ENCODE measurements at places on chromosomes 3 and 15.

DNA sequence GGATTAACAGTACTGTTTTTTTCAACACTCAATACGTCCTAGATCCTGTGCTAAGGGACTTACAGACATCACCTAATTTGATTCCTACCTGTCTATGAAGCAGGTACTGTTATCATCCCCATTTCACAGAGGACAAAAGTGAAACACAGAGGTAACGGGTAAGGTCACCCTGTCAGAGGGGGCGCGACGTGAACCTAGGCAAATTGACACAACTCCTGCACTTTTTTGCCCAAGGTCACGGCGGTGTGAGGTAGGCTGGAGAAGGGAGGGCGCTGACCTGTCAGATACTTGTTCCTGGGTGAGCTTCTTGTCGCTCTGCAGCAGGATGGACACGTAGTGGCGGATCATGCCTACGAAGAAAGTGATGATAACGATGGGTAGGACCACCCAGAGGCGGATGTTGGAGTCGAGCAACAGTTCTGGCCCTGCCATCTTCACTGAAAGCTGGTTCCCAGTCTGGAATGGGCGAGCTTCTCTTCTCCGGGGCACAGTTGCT, 363 bp downstream of the EMC3 start:
- DNase-seq = no peak

DNA sequence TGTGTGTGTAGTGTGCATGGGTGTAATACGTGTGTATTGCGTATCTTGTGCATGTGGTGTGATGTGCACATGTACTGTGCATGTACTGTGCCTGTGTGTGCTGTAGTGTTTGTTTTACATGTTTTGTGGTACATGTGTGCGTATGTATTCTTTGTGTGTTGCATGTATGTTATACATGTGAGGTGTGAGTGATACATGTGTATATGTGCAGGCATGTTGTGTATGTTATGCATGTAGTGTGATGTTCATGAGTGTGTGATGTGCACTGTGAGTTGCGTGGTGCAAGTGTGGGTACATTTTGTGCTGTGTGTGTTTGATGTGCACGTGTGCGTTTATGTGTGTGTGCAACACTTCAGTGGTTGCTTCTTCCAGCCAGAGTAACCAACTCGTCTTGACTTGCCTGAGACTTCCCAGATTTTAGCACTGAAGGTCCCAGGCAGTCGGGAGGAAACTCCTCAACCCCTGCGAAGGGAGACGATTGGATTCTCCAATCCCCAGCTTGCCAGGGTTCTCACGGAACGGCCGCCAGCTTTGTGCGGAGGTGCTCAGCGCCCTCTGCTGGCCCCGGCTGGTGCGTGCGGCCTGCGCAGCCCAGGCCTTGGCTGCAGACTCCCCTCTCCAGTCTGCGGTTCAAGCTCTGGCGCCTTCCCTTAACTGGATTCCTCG, 3.6 kb downstream of the GALNT15 start:
- peak; percentile 75 for DNase-seq

GRCh38 chr3:38111696-38112377, 25.1 kb downstream of the ACAA1 start:
- no peak for DNase-seq

DNA sequence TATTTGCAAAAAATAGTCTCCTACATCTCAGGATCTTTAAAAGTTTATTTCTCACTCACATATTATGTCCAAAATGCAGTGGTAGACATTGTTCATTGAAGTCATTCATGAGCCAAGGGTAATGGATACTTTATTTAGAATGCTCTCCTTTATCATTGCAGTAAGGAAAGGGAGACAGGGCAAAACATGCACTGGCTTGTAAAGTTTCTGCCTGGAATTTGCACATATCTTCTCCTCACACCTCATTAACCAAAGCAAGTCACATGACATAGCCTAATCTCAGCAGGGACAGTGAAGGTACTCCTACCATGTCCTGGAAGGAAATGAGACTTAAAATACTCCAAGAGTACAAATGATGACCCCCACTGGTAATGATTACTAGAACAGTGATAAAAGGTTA, 333.7 kb upstream of the EPHA3 start:
- no peak for DNase-seq

DNA sequence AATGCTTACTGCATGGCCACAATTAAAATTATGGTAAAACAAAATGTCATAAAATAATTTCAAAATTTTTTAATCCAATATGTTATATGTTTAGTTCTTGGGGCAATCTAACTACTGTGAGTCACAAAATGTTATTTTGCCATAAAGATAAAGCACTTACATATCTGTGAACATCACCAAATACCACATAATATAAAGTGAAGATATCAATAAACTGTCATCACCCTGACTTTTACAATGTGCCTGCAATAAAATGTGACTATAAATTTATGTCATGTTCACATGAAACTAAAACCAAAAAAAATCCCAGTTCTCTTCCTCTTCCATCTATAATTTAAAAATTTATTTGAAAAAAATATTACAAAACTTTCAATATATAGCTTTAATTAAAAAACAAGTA, 191.8 kb downstream of the TBC1D5 start:
- no peak for DNase-seq

DNA sequence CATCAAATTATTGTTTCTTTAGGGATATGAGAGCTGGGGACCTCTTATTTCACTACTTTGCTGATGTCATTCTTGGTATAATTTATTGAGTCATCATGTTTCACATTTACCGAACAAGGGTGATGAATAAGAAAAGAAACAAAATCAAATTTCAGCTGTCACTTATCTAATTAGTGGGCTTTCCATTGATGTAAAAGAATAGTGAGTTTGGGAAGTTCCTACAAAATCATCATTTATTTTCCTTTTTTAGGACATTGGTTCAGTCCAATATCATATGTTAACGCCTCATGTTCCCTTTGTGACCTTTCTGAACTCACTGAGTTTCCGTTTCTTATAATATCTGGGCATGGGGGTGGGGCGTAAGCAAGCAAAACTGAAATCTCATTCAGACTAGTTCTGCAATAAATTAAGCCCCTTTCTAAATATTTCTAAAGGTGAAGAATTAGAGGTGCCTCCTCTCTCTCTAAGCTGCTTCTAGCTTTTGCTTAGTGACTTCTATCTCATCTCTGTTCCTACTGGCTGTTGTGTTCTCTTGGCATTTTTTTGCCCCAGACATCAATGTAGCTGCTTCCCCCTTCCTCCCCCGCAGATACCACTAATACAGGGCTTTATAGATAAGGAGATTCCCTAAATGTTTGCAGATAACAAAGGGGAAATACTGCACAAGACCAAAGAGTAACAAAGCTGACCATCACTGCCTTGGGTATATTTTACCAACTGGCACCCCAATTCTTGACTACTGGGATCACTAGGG, 238.0 kb upstream of the CTNNB1 start:
- no peak for DNase-seq

Measured in stromal cell of bone marrow (primary cell).